ENCODE measurements at places on chromosomes 3 and 15.

DNA sequence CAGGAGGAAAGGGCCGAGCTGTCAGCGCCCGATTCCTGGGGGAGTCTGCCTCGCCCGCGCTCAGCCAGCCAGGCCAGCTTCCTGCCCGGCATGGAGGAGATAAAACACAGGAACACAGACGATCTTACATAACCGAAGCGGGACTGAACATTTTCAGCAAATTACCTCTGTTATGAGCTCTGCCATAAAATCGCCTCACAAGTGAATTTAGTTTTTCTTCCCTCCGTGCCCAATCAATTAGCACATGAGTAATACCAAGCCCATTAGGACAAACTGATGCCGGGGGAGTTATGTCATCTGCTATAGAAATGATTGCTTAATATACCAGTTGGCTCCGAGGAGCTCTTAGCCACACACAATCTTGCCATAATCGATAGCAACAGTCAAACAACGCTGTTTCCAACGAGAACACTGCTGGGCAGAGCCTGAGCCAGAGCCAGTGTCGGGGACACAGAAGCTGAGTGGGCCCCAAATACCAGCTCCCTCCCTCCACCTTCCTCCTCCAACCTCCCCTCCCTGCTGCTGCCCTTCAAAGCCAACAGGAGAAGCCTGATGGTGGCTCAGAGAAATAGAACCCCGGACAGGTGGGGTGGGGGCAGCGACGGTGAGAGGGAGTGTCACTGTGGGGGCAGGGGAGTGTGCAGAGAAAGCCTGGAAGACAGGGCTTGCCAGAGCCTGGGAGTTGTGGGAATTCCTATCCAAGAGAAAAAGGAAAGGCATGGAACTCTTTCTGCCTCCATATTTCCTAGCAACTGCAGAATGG lies 279.4 kb upstream of the TLE3 start:
- no peak for DNase-seq

- DNase-seq, result no peak
Measured at GRCh38 chr3:96994988-96995387, 180.6 kb downstream of the EPHA6 start.

- DNase-seq, result no peak
Measured at GRCh38 chr3:193777524-193777923, 184.5 kb downstream of the OPA1 start.

DNA sequence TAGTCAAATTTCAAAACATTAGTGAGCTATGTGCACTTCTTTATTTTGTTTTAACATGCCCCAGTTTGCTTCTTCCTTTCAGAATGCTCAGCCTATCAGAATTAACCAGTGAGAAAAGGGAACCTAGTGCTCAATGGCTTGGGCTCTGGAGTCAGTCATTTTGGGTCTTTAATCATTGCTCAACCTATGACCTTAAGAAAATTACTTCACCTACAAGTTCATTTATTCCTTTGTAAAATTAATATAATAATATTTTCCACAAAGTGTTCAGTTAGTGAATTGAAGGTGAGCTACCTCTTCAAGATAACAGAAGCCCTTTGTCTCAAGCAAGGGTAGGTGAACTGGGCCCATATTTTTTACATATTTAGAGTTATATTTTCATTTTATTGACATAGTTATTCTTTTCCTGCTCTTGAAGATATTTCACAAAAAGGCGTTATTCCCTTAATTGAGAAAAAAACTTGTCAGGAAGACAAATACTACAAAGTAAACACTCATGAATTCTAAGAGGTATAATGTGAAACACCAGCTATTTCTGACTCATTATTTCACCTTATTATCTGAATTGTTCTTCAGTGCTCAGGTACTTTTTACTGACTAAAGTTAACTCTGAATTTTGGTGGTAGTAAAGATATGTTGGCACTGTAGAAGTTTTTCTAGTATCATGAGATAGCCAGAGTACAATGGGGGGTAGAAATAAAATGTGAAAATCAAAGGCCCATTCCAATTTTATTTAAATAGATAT lies 415.5 kb downstream of the NAALADL2 start:
- no peak for DNase-seq

DNA sequence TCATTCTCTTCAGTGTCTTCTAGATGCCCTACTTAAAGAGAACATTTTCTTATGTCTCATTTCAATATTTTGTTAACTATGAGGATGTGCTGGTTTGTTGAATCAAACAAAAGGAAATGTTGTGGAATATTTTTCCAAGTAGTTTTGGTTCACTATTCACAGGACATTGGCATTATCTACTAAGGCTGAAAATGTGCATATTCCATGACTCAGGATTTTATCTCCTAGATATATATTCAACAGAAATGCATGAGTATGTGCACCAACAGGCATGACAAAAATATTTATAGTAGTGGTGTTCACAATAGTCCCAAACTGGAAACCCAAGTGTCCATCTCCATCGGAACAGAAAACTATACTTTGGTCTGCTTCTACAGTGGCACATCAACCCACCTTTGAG lies 16.7 kb upstream of the NR1I2 start:
- no peak for DNase-seq

- DNase-seq, result no peak
Measured at GRCh38 chr15:68572921-68573320, 5.9 kb upstream of the CORO2B start.

Data from CD4-positive, alpha-beta T cell treated with Interleukin-4 for 1 hour (primary cell).